ENCODE measurements at places on chromosomes 3 and 15.

DNA sequence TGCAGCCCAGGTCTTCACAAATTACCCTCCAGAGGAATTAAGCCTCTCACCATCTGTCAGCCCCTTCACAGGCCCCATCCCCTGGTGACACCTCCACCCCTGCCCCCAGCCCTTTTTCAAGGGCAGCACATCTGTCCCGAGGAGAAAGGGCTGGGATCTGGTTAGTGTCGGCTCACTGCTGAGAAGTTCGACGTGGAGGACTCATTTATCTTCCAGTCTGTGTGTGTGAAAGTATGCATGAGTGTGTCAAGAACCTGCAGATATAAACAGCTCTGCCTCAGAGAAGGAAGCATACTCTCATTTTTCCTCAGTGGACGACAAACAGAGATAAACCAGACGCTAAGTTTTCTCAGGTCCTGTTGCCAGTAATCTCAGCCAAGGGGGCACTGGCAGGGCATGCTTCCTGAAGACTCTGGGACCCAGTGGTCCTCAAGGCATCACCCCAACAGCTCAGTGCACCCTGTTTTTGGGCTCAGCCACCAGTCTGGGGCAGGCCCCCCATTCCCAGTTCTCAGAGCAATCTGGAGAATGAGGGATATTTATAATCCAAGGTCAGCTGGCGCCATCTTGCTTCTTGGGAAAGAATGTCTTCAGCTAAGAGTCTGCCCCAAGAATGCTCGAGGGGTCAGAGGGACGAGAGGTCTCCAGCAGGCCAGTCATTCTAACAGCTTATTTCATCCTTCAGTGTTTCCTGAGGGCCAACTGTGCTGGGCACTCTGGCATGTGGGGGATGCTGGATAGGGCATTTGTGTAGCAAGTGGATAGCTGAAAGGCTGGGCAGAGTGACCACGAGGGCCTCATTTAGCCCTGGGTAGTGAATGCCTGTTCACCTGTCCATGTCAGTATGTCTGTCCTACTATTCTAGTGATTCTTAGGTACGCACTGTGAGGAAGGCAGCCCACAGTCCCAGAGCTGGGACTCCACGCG lies 73.6 kb downstream of the ADCY5 start:
- DNase-seq = no peak

- DNase-seq = no peak
Measured at GRCh38 chr3:32998631-32999451, 47.4 kb downstream of the CCR4 start.

GRCh38 chr15:31399544-31400171 lies 73.0 kb downstream of the KLF13 start:
- no peak for DNase-seq

- DNase-seq = no peak
Measured at GRCh38 chr3:57048052-57048671, 12.3 kb upstream of the SPATA12 start.

GRCh38 chr3:118057086-118057485 lies 977.6 kb downstream of the IGSF11 start:
- DNase-seq = no peak

GRCh38 chr3:177626045-177626444 lies 428.8 kb upstream of the TBL1XR1 start:
- DNase-seq = no peak

- no peak for DNase-seq
Measured at GRCh38 chr3:73086071-73086494, 24.6 kb downstream of the EBLN2 start.

- no peak for DNase-seq
Measured at GRCh38 chr15:83046558-83047127, 20.4 kb downstream of the BTBD1 start.

- DNase-seq = no peak
Measured at GRCh38 chr3:183486472-183486871, 58.1 kb upstream of the MCF2L2 start.

- DNase-seq = no peak
Measured at GRCh38 chr3:69386556-69387385, 883 bp upstream of the FRMD4B start.

DNA sequence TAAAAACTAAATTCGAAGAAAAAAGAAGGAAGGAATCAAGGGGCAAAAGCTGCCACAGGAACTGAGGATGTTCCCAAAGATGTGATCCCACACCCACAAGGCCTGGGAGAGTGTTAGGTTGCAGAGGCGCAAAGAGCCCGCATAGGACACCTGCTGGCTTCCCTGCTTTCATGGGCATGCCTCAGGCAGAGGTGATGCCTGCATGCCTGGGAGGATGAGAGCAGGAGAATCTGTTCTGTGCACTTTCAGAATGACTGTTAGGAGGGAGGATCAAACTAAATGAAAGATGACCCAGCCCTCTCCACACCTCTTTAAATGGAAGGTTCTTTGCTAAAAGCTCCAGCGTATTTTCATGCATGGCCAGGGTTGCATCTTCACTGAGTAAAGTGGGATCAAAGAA lies 162.4 kb downstream of the PLCL2 start:
- DNase-seq = peak; percentile 20

GRCh38 chr3:171000281-171000680 lies 26.2 kb downstream of the SLC2A2 start:
- DNase-seq = no peak

DNA sequence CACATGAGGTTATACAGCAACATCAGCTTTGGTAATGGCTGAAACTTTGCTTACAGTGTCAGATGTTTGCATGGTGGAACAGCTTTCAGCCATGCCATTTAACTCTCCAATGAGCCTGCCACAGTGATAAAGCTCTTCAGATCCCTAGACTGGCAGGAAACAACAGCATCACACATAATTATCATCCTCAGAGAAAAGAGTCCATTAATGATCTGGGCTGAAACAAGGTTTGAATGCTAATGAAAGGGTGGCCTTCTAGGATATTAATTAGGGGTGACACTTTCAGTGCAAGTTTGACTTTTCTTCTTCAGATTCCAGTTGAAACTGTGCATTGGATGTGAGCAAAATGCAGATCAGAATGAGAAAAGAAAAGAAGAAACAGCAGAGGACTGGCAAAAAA lies 166.6 kb downstream of the IGSF11 start:
- DNase-seq = no peak

DNA sequence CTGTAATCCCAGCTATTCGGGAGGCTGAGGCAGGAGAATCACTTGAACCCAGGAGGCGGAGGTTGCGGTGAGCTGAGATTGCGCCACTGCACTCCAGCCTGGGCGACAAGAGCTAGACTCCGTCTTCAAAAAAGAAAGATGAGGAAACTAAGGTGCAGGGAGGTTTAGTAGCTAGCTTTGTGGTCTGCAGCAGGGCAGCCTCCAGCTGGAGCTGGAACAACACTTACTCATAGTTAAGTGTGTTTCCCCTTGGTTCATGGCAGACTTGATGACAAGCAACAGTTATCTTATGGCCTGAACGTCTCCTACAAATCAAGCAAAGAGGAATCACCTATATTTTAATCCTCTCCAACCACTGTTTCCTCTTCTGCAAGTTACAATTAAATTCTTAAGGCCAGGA lies 12.6 kb downstream of the KAT2B start:
- DNase-seq = no peak

DNA sequence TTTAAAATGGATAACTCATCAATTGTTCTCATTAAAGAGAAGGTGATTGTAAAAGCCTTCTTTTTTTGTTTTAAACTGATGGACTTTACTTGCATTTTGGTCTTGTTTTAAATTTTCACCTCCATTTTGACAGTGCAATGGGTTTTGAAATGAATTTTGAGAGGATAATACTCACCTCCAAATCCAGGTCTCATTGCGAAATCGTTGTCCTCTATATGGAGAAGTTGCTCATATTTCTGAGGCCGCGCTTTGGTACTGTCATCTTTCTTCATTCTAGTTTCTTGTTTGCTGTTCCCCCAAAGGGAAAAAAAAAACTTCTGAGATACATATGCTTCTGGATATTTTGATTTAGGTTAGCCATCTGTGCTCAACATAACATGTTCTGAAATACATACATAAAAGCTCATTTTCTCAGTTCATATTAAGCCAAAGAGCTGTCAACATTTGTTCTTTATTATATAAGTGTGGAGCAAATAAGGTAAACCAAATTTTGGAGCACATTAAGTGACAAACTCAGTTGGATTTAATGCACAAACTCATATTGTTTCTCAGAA lies 9.6 kb downstream of the GABRR3 start:
- DNase-seq = no peak

GRCh38 chr15:70531576-70531975 lies 231.8 kb downstream of the UACA start:
- no peak for DNase-seq
